ENCODE measurements at places on chromosomes 6 and 20.

GRCh38 chr6:27297857-27298730 is 14.0 kb downstream of the POM121L2 start:
- DNase-seq, result peak; percentile 62

DNA sequence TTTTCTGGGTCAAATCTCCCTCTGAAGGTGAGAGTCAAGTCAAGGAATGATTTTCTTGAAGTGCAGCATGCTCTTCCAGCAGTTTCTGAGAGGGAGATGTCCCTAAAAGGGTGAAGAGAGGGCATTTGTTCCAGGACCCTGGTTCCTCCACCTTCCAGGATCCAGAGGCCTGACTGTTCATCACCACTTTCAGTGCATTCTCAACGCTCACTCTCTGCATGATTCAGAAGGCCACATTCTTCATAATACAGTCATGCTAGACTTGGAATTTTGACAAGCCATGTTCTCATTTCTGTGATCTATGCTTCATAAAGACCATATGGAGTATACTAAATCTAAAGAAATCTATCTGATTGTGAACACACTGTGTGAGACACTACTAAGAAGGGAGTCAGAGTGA is 85.1 kb downstream of the PDE7B start:
- DNase-seq, result peak; percentile 99

- no peak for DNase-seq
These were observed 66.5 kb downstream of the LRFN2 start for GRCh38 chr6:40520678-40521077.

DNA sequence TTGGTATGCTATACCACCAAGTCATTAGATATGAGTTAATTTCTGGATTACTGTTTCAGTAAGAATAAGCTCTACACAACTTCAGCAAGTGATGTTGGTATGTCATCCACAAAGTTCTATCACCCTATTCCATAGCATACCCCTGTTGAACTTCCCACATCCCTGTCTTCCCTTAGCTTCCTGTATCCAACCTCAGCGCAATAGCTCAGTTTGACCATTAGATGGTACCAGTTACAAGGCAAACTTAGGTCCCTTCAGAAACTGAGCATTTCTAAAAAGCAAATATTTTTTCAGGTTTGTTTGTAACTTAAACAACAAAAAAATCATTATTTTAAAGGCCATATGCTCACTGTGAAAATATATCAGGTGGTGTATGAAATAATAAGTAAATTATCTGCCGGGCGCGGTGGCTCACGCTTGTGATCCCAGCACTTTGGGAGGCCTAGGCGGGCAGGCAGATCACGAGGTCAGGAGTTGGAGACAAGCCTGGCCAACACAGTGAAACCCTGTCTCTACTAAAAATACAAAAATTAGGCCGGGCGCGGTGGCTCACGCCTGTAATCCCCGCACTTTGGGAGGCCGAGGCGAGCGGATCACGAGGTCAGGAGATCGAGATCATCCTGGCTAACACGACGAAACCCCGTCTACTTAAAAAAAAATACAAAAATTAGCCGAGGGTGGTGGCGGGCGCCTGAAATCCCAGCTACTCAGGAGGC is 8.8 kb upstream of the MOG start:
- peak; percentile 28 for DNase-seq

DNA sequence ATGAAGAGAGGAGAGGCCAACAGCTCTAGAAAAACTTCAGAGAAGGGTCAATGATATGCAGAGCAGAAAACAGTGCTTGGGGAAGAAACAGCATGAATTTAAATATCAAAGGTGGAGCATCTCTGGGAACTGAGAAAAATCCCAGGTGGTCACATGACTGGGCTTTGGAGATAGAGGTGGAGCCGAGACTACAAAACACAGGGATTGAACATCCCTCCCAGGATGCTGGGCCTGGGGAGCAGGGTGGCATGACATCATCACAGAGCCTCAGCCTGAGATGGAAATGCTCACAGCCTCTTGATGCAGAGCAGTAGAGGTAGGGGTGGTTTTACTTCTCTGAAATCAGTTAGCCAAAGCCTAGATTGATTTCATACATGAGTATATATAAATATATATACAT is 529.5 kb downstream of the PRKN start:
- DNase-seq, result no peak

GRCh38 chr6:90650041-90650940 is 63.4 kb upstream of the MAP3K7 start:
- no peak for DNase-seq

GRCh38 chr6:56708810-56709597 is 66.3 kb upstream of the DST start:
- DNase-seq, result peak; percentile 71

DNA sequence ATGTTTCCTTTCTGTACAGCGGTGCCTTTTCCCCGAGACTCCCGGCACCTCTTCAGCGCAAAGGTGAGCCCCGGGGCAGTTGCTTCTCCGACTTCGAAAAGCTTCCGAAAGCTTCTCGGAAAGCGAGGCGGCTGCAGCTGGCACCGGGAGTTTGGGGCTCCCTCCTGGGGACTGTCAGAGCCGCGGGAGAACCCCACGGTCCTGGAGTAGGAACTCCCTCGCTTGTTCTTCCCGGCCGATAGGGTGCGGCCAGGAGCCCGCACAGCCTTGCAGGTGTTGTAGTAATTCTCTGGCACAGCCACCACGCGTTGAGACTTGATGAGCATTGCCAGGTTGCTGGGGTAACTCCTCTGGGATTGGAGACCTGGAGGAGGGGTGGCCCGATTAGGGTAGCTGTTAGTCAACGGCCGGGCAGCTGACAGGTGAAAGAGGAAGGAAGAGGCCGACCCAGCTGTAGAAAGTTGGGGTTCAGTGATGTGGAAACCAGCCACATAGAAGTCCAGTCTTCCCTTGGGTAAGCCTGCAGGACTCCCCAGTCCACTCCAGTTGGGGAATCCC is 721 bp downstream of the KDM1B start:
- peak; percentile 15 for DNase-seq

- peak; percentile 58 for DNase-seq
These were observed 141.1 kb downstream of the PDSS2 start for GRCh38 chr6:107318100-107318736.

DNA sequence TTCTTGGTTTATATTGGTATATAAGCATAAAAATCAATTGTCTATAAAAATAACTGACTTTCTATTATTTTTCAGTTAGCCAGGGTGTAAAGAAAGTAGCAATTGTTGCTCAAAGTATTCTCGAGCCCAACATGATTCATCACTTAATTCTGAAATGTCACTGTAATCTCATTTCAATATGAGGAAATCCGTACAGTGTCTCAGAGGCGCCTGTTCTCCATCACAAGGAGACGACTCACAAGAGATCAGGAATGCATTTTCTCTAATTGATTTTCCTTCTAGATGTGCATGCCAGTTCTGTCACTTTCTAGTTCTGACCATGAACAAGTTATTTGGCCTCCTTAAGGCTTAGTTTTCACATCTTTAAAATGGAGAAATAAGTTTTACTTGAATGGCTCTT is 753.1 kb downstream of the MAFB start:
- peak; percentile 49 for DNase-seq

GRCh38 chr20:5844063-5844681 is 94.0 kb downstream of the SHLD1 start:
- peak; percentile 42 for DNase-seq

DNA sequence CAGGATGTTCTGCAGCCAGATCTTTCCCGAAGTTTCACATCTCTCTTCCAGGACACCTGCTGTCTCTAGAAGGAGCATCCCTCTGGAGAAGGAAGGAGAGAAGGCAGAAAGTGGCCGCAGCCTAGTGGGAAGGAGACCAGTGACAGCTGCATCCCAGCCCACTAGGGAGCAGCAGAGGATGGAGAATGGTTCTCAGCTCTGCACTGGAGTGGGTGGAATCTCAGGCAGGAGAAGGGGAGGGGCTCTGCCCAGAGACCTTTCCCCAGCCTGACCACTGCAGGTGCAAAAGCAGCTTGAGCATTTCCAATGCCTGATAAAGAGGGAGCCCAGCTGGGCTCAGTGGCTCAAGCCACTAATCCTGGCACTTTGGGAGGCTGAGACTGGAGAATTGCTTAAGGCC is 32.3 kb downstream of the NCR2 start:
- DNase-seq, result peak; percentile 48

DNA sequence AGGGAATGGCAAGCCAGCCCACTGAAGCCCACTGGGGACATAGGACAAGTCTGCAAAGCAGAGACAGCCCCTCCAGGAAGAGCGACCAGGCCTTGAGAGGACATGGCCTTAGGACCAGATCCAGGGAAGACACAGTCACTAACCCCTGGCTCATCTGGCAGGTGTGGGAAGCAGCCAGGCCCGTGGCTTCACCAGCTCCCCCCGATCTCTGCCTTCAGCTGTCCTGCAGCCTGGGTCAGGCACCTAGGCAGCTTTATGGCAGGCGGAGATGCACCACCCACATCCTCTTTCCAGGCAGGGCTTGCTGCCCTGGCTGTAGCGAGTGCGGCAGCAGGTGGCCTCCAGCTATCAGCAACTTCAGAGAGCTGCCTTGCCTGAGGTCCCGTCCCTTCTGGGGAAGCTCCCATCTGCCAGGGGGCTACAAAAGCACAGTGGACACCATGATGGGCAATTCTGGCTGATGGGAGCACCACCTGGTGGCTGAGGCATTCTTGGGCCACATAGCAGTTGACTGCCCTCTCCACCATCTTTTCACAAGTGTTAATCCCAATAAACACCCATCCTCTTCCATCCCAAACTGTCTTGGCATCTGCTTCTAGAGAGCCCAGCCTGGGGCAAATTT is 85.8 kb downstream of the DZANK1 start:
- no peak for DNase-seq

DNA sequence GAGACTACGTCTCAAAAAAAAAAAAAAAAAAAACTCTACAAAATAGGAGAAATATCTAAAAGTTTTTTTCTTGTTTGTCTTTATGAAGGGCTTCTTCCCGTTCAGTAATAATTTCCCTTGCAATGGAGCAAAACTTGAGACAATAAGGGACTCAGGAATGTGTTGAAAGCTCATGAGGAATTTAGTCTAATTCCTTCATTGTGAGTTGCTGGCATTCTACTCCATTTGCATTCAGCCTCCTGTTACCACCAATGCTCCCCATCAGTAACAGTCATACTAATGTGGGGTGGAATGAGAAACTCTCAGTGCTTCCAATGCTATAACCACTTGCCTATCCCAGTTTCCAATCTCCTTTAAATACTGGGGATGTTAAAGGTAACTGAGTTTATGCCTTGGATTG is 576.7 kb upstream of the AGPAT4 start:
- DNase-seq, result peak; percentile 38

- DNase-seq, result peak; percentile 94
These were observed 40.3 kb downstream of the PLCG1 start for GRCh38 chr20:41177636-41178035.

DNA sequence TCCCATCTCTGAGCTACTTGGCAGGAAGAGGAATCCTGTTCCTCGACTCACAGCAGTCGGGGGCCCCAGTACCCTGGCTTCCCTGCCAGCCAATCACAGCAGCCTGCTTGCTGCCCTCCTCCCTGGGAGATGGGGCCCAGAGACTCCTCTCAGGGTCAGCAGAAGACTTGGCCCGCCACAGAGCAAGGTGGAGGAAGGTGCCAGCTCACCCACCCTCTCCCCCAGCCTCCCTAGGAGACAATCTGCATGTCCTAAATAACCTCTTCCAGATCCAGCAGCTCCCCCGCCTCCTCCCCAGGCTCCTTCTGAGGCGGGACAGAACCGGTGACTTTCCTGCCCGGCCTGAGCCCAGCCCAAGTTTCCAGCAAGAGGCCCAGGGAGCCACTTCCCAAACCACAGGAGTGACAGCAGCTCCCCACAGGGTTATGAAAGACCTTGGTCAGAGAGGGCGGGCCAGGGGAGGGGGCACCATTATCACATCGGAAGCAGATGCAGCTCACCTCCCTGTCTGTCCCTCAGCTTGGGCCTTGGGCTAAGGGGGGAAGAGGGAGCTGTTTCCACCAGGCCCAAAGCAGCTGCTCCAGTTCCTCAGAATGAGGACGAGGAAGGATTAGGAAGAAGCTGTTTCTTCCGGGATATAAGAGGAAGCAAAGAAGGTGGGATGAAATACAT is 2.3 kb downstream of the CCND3 start:
- peak; percentile 57 for DNase-seq

Measured in fibroblast of skin of right quadriceps (primary cell).